Diencephalon (tissue), 1 donor: ENCODE measurements at places on chromosomes 11 and 22. TPM values are rescaled to one million over a fixed set of nuclear protein-coding genes. Genes with fewer than 3 reads are reported as not detected.

Gene CLDN5
- 91.8 TPM for total RNA-seq

Gene CENPM
- total RNA-seq: 8.1 TPM

Gene CEP57
- total RNA-seq: 86.5 TPM

Gene GAB4
- total RNA-seq: not detected
